Testis (tissue), 5 donors: ENCODE measurements at places on chromosomes 5 and 9. TPM values are rescaled to one million over a fixed set of nuclear protein-coding genes. Genes with fewer than 3 reads are reported as not detected.

Gene SLCO6A1
- 30.1 TPM for total RNA-seq

Gene CNTNAP3
- total RNA-seq: 12.8 TPM

- H3K4me1 ChIP-seq: no peaks in the 10 kb centered on the region
- peak; percentile 26 for DNase-seq
- H3K4me3 ChIP-seq: no peak overlapping the region
- H3K27me3 ChIP-seq: no peaks in the 10 kb centered on the region
- H3K36me3 ChIP-seq: no peaks in the 10 kb centered on the region
- no peak overlapping the region for H3K27ac ChIP-seq
Observed at GRCh38 chr5:161676103-161676502, 9.4 kb upstream of the GABRA6 start.

- H3K27me3 ChIP-seq: no peaks in the 10 kb centered on the region
- no peak overlapping the region for H3K4me3 ChIP-seq
- no peaks in the 10 kb centered on the region for H3K36me3 ChIP-seq
- H3K27ac ChIP-seq: no peak overlapping the region
Observed at GRCh38 chr5:97162045-97162444, 19.6 kb upstream of the LIX1 start.

- no peak overlapping the region for H3K27ac ChIP-seq
- no peak overlapping the region for H3K4me3 ChIP-seq
- no peak for DNase-seq
- no peaks in the 10 kb centered on the region for H3K4me1 ChIP-seq
- H3K27me3 ChIP-seq: no peaks in the 10 kb centered on the region
Observed at GRCh38 chr9:120592210-120592609, 12.2 kb upstream of the CDK5RAP2 start.

- H3K27me3 ChIP-seq: no peaks in the 10 kb centered on the region
- peak overlapping the region; percentile 84 for H3K4me3 ChIP-seq
- peak overlapping the region; percentile 65 for H3K27ac ChIP-seq
- peak; percentile 51 for DNase-seq
Observed at GRCh38 chr9:137128862-137129455, 10.0 kb upstream of the GRIN1 start.

- DNase-seq: no peak
- H3K4me3 ChIP-seq: no peak overlapping the region
- H3K36me3 ChIP-seq: no peaks in the 10 kb centered on the region
Observed at GRCh38 chr9:113934167-113934828, 58.2 kb downstream of the ZNF618 start.
